Activated naive CD8-positive, alpha-beta T cell treated with anti-CD3 and anti-CD28 coated beads for 36 hours (primary cell): ENCODE measurements at places on chromosomes 11 and 22. TPM values are rescaled to one million over a fixed set of nuclear protein-coding genes. Genes with fewer than 3 reads are reported as not detected.

FAM227A gene
- 0.50 TPM for total RNA-seq

DNA sequence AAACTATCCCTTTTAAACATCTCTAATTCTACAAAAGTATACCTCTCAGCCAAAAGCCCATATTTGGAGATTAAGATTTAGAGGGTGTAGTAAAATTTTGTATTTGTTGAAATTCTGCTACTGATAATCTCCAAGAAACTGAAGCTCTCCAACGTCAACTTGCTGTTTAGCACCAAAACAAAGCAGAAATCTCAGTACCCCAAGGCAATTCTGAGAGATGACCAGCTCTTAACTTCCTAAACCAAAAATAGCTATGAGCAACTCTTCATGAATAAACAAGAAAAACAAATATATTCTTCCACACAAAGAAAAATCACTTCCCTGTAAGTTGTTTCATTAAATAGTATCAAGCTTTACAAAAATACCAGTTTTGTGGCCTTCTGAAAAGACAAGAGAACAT, 13.3 kb downstream of the RRAS2 start:
- H3K36me3 ChIP-seq, result peaks cover 65% of the 10 kb centered on the region
- no peak for DNase-seq
- H3K27ac ChIP-seq, result no peak overlapping the region
- no peaks in the 10 kb centered on the region for H3K27me3 ChIP-seq
- H3K4me1 ChIP-seq, result peaks cover 49% of the 10 kb centered on the region

DNA sequence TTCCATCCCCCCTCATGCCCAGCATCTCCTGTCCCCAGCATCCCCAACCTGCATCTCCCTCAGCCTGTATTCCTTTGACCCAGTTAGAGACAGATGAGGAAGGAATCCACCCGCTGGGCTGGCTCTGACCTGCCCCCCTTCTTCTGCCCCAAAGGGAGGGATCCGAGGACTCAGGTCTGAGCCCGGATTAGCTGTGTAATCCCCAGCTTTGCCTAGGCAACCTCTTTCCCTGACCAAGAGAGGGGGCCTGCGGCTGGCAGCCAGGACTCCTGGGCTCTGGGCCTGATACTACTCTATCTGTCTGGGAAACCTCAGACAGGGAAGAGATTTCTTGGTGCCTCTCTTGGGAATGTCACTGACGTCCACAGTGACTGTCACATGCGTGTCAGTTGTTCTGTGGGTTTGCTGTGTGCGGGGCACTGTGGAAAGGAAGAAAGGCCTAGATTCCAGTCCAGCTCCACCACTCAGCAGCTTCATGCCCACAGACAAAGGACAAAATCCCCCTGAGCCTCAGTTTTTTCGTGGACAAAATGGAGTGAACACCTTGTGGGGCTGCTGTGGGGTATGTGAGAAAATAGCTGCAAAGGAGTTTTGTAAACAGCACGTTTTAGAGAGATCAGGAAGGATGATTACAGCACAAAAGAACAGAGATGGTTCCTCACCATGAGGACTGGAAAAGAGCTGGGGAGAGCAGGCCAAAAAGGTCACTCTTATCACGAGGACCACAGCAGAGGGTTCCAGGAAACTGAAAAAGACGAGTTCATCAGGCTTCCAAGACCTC, 1.3 kb upstream of the NDUFV1 start:
- peaks cover 14% of the 10 kb centered on the region for H3K36me3 ChIP-seq
- H3K4me3 ChIP-seq, result peak overlapping the region; percentile 32
- H3K27me3 ChIP-seq, result peaks cover 22% of the 10 kb centered on the region
- no peak for DNase-seq

- H3K27me3 ChIP-seq, result no peaks in the 10 kb centered on the region
- H3K4me1 ChIP-seq, result no peaks in the 10 kb centered on the region
- no peak overlapping the region for H3K4me3 ChIP-seq
These were observed 452.9 kb downstream of the TMEM135 start for GRCh38 chr11:87490671-87491070.

- H3K36me3 ChIP-seq, result peaks cover 21% of the 10 kb centered on the region
- peaks cover 94% of the 10 kb centered on the region for H3K4me1 ChIP-seq
- no peak for DNase-seq
- H3K4me3 ChIP-seq, result no peak overlapping the region
- peak overlapping the region; percentile 65 for H3K27ac ChIP-seq
These were observed 16.6 kb downstream of the TBC1D10A start for GRCh38 chr22:30309951-30310741.

- DNase-seq, result no peak
- H3K4me1 ChIP-seq, result peaks cover 32% of the 10 kb centered on the region
- no peaks in the 10 kb centered on the region for H3K27me3 ChIP-seq
- no peak overlapping the region for H3K27ac ChIP-seq
- peaks cover 22% of the 10 kb centered on the region for H3K36me3 ChIP-seq
- no peak overlapping the region for H3K4me3 ChIP-seq
These were observed 27.2 kb upstream of the ADORA2A start for GRCh38 chr22:24400034-24400725.

APLP2 gene
- 29.7 TPM for total RNA-seq

GRCh38 chr11:57396744-57397143, 6.3 kb upstream of the PRG2 start:
- H3K36me3 ChIP-seq, result no peaks in the 10 kb centered on the region
- no peak overlapping the region for H3K4me3 ChIP-seq
- no peaks in the 10 kb centered on the region for H3K4me1 ChIP-seq
- no peak overlapping the region for H3K27ac ChIP-seq
- no peak for DNase-seq
- no peaks in the 10 kb centered on the region for H3K27me3 ChIP-seq

VEGFB gene
- 84.7 TPM for total RNA-seq

- H3K36me3 ChIP-seq, result peaks cover 1% of the 10 kb centered on the region
- no peak overlapping the region for H3K4me3 ChIP-seq
- no peak for DNase-seq
- peaks cover 14% of the 10 kb centered on the region for H3K27me3 ChIP-seq
- no peak overlapping the region for H3K27ac ChIP-seq
These were observed 51.2 kb upstream of the TENM4 start for GRCh38 chr11:79492008-79492407.
